Skin of body (tissue), 3 donors: ENCODE measurements at places on chromosomes 4 and X. TPM values are rescaled to one million over a fixed set of nuclear protein-coding genes. Genes with fewer than 3 reads are reported as not detected.

DNA sequence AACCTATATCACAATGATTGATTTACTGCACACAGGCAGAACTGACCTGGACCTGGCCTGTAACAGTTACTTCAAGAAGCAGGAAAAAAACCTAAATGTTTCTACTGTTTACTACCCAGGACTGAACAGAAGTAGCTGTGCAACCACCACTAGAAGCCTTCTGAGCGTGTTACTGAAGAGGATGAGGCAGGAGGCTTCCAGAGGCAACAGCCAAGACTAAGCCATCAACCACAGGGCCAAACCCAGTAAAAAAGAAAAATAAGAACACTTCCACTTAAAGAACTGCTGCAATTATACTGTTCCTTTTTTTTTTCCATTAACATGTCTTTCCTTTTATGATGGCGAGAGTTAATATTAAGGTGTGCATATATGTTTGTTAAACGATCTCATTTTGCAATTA lies 29.4 kb upstream of the TTC29 start:
- DNase-seq = no peak

Gene PWWP3B
- 5.7 TPM for total RNA-seq

DNA sequence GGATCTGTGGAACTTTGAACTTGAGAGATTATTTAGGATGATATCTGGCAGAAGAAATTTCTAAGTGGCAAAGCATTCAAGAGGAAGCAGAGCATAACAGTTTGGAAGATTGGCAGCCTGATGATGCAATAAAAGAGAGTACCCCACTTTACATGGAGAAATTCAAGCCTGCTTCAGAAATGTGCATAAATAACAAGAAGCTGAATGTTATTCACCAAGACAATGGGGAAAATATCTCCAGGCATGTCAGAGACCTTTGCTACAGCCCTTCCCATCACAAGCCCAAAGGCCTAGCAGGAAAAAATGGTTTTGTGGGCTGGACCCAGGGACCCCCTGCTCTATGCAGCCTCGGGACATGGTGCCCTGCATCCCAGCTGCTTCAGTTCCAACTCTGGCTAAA lies 420.8 kb downstream of the DTHD1 start:
- no peak for DNase-seq

DNA sequence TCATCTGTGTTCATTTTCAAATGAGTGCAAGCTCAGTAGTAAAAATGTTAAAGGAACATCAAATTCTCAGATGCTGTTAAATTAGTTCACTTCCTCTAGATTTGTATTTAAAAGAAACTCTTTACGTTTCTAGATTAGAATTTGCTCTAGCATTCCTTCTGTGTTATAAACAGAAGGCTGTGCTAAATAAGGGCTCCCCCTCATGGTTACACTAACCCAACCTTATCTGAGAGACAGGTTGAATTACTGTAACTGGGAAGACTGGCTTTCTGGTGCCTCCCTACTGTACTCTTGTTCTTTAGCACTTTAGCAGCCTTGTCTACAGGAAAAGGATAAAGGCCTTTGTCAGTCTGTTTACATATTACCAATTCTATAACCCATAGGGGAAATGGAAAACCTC lies 56.8 kb downstream of the RXFP1 start:
- no peak for DNase-seq

GRCh38 chr4:176587920-176588319 lies 204.8 kb downstream of the VEGFC start:
- DNase-seq = peak; percentile 17

GRCh38 chrX:123773258-123773988 lies 40.6 kb upstream of the THOC2 start:
- no peak for DNase-seq

DNA sequence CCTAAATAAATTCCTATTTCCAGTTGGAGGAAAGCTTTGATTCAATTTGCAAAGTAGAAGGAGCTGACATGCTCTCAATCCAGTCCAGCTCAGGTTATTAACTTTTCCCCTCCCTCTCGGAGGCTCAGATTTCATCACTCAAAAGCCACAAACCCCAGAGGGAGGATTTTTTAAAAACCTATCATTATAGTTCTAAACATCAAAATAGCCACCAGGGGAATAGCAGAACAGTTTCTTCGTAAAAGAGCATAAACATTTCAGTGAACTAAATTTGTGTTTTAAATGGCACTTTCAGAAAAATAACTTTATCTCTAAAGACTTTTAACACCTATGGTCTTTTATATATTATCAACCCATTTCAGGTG lies 8.8 kb downstream of the GPRIN3 start:
- no peak for DNase-seq

DNA sequence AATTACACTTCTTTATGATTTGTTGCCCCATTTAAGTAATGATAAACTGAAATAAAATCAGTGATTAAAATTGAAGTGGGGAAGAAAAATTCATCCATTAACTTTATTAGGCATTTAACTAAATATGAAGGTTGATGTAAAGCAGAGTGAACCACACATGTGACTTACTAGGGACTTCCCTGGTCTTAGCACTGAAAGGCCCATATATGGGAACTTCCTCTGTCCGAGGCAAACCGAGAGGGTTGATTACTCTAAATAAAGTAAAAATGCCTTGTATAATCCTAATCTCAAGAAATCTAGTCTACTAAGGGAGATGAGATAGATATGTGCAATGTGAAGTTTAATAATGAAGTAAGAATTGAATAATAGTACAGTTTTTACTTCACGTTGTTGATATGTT lies 403.9 kb upstream of the RPS6KA3 start:
- DNase-seq = no peak

DNA sequence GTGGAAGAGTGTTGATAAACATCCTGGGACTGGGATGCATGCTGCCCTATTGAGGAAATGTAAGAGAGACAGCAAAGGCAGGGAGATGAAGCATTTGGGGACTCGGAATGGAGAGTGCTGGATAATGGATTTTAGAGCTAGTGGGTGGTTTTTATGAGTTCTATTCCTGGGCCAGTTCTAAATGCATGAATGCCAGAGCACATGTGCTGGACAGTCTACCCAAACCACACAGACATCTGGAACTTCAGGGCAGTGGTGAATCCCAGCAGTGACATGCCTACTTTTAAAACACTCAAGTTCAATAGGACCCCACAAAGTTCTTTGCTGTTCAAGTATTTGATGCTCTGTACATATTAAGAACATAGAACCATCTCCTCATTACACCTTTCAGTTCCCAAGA lies 133.9 kb downstream of the CBR4 start:
- no peak for DNase-seq

GRCh38 chr4:151808120-151808529 lies 47.3 kb upstream of the GATB start:
- no peak for DNase-seq

Gene TGIF2LX
- not detected for total RNA-seq

- DNase-seq = no peak
These were observed 990 bp upstream of the HADH start for GRCh38 chr4:107988763-107989035.

DNA sequence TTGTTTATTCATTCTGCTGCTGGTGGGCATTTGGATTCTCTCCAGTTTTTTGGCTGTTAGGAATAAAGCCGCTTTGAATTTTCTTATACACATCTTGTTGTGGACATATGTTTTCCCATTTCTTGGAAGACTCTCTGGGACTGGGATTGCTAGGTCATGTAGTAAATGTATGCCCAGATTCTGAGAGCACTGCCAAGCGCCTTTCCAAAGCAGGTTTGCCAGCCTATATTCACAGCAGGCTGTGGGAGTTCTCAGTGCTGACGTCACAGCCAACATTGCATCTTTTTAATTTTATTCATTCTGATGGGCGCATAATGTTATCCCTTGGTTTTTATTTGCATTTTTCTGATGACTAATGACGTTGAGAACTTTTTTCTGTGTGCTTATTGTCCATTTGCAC lies 24.1 kb downstream of the TMEM271 start:
- DNase-seq = no peak

- no peak for DNase-seq
These were observed 15.6 kb upstream of the MAOA start for GRCh38 chrX:43640482-43640881.

- no peak for DNase-seq
These were observed 99.1 kb downstream of the PJA1 start for GRCh38 chrX:69066021-69066757.

Gene ATG4A
- total RNA-seq = 10.9 TPM

Gene ZDHHC15
- 3.0 TPM for total RNA-seq

Gene GYPA
- 12.9 TPM for total RNA-seq

Gene GPR78
- total RNA-seq = 1.2 TPM

- DNase-seq = no peak
These were observed 16.4 kb downstream of the CCKAR start for GRCh38 chr4:26473893-26474292.

- no peak for DNase-seq
These were observed 106.8 kb downstream of the FSTL5 start for GRCh38 chr4:162056990-162057389.

- DNase-seq = peak; percentile 26
These were observed 31.0 kb downstream of the ALPK1 start for GRCh38 chr4:112327965-112328733.

DNA sequence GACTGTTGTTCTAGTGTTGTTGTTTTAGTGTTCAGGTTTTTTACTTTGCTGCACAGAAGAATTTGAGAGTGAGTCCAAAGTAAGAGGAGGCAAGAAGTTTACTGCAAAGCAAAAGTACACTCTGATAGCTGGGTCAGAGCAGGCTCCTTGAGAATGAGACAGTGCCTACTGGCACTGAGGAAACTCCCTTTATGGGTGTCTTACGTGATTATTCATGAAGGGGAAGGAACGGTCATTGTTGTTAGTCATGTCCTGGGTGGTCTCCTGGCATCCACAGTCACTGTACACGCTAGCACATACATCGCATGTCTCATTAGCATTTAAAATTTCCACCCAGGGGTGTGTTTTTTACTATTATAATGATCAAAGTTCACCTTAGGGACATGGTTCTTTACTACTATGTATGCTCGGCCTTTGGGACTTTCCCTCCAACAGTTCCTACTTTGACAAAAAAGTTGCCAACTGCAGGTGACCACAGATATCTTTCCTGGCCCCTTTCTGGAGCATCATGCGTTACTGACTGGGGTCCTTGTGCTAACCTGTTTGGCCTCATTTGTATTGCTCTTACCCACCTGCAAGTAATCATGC lies 688.9 kb upstream of the AMOT start:
- no peak for DNase-seq

GRCh38 chr4:89166971-89167475 lies 55.7 kb downstream of the TIGD2 start:
- no peak for DNase-seq

Gene CTSO
- total RNA-seq = 19.6 TPM

GRCh38 chr4:176844448-176844847 lies 51.7 kb upstream of the VEGFC start:
- DNase-seq = no peak

DNA sequence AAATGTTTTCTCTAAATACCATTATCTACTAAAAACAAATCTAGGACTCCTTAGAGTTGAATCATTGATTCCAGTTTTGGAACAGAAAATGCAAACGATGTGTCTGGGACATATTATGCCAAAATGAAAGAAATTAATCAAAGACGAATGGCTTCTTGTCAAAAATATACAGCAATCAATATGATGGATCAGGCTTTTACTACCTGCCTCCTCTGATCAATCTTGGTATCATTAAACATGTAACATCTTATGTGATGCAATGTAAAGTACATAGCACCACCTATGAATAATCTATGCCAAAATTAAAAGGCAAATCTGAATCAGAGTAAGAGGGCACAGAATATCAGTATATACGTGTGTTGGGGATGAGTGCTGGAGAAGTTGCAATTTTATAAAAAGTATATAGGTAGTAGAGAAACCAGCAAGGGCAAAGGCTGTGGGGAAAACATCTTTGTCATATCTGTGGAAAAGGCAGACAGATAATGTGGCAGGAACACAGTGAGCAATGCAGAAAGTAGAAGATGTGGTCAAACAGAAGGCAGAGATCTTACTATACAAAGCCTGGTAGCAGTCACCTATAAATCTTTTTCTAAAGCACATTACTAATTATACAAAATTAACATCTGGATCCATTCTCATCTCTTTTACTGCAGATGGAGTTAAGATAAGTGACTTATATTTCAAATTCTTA lies 152.7 kb downstream of the ANTXR2 start:
- no peak for DNase-seq

- DNase-seq = no peak
These were observed 103.9 kb upstream of the FAT1 start for GRCh38 chr4:186827534-186827897.

DNA sequence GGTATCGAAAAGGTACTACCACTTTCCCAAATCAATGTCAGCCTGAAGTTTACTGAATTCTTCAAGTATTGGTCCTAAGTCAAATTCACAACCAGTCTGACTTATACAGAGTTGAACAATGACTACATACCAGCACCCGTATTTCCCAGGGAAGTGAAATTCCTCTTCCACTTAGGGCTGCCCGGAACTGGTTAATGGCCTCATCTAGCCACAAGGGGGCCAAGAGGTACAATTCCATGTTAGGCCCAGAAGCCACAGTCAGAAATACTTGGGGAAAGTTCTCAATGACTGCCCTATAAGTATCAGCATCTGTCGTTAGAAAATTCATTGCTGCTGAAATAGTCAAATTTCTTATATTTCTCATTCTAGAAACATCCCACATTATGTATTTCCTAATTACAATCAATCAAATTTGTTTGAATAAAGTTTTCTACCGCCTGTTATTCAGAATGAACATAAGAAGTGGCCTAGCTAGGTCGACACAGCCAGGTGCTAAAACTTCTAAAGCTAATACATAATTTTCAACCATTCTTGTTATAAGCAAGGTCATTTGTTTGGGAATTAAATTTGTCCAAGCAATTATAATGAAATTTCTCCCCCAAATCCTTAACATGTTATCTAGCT lies 5.6 kb upstream of the PCDH7 start:
- DNase-seq = peak; percentile 17

DNA sequence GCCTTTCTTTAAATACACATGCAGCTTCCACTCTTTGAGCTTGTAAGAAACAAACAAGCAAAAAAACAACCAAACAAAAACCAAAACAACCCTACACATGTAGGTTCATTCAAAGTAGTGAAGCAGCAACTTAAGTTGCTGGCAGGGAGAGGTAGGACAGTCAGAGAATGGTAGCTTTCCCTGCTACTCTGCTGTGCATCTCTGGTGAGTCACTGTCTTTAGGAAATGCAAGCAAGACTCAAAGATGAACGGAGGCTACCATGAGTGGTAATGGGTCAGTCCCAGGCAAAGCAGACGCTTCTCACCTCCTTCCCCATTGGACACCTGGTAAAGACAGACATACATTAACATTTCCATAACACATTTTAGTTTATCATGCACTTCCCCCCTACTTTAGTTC lies 43.2 kb downstream of the PGRMC2 start:
- no peak for DNase-seq

GRCh38 chr4:165602621-165603020 lies 223.8 kb downstream of the CPE start:
- DNase-seq = no peak

Gene UBE2K
- 30.5 TPM for total RNA-seq

Gene MSANTD1
- 0.39 TPM for total RNA-seq

- no peak for DNase-seq
These were observed 723.1 kb downstream of the ADGRL3 start for GRCh38 chr4:61923179-61923578.

DNA sequence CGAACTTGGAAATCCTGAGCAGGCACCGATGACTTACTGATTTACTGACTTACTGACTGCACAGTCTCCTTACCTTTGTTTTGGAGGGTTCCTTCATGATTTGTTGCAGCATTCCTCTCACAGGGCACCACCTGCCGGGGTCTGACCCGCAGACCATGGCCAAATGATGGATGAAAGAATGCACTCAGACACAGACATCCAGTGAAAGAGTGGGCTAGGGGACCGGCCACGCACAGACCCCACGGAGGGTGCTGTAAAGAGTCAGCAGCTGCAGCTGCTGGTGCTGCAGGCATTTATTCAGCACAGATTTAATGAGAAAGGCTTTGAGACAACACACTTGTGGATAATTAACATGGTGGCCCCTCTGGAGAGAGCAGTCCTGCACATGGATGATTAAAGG lies 3.4 kb downstream of the MAGEB5 start:
- no peak for DNase-seq

Gene SPANXB1
- total RNA-seq = not detected
